Endothelial cell of umbilical vein (primary cell): ENCODE measurements at places on chromosomes 12 and 14. TPM values are rescaled to one million over a fixed set of nuclear protein-coding genes. Genes with fewer than 3 reads are reported as not detected.

Gene SOX5
- 2.9 and 3.5 TPM in 2 replicates for total RNA-seq

GRCh38 chr12:82650627-82651337 lies 35.9 kb upstream of the TMTC2 start:
- DNase-seq, result peak; percentile 69

- no peak for DNase-seq
Measured at GRCh38 chr14:70245026-70245425, 56.3 kb upstream of the SLC8A3 start.

- no peak for DNase-seq
Measured at GRCh38 chr12:124510301-124510970, 57.0 kb downstream of the NCOR2 start.

Gene CCNB1IP1
- 35.5 and 38.9 TPM in 2 replicates for total RNA-seq

DNA sequence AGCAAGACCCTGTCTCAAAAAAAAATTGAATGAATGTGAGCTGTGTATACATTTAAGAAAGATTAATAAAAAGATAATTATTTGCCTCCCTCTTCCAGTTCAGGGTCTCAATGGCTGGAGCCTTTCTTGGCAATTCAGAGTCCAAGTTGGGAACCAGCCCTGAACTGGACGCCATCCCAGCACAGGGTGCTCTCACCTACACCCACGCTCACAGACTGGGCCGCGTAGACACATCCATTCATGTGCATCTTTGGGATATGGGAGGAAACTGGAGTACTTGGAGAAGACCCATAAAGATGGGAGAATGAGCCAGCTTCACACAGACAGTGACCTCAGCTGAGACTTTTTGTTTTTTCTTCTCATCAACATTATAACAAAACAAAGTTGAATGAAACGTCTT lies 6.5 kb downstream of the MAPK1IP1L start:
- DNase-seq, result no peak
